ENCODE measurements at places on chromosomes 11 and 22. TPM values are rescaled to one million over a fixed set of nuclear protein-coding genes. Genes with fewer than 3 reads are reported as not detected.

- peak; percentile 43 for DNase-seq
These were observed 14.5 kb downstream of the SCGB1A1 start for GRCh38 chr11:62433141-62433903.

DNA sequence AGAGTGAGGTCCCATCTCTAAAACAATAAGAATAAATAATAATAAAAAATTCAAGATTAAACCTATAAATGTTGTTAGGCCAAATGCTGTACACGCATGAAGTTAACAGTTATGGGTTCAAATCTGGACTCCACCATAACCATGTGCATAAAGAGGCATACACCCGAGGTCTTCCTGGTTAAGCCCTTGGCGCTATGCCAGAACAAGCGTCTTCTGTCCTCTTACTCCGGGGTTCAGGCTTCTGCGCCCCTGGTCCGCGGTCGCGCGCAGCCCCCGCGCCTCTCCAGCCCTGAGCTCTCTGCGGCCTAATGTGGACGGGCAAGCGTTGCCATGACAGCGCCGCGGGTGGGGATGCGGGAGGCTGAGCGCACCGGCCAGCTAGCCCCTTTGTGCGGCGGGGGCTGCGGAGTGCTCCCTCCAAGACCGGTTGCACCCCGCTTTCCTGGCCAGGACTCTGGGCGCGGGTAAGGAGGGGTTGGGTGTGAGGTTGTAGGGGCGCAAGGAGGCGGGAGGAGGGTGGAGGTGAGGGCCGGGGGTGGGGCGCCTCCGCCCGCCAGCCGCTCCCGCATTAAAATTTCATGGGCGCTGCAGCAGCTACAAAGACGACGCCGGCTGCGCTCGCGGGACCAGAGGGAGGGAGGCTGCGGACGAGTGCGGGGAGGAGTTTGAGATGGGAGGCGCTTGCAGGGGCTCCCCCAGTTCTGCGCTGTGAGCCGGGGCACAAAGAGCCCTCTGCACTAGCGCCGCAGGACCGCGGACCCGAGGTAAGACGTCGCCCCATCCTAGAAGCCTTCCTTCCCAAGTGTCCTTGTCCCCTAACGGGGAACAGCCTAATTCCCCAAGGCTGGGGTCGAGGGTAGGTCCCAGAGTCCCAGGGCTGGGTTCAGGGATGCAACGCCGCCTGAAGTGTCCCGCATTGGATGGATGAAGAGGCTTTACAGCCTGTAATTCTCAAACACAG, at the start of gene MIAT:
MIAT (plus strand) TSS at position 698 of the 961 bp plus-strand sequence.
- DNase-seq = no peak

Gene SLC37A2
- total RNA-seq = 7.2 TPM

DNA sequence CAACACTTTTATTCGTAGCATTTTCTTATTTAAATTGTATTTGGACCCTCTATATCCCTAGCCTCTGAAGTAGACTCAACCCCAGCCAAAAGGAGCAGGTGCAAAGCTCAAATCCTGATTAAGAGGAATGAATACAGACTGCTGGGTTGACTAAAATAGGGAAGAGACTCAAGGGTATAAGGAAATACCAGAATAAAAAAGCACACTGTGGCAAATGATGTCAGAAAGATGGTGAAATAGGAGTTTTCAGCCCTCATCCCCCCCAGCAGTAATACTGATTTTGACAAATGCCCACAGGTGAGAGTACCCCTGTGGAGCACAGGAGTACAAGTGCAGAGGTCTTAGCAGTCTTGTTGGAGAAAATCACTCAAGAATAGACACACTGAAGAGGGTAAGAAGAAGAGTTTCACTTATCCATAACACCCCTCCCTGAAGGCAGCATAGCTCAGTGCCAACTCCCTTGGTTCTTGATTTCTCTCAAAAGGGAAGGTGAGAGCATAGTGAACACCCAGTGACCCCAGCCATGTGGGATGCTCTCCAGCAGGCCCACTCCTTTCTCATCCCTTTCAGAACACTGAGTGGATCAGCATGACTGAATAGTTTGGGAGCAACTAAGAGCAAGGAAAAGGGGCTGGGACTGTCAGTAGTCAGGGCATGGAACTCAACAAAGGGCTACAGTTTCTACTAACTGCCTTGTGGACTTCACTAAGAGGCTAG, 71.7 kb downstream of the TBC1D22A start:
- DNase-seq = no peak

DNA sequence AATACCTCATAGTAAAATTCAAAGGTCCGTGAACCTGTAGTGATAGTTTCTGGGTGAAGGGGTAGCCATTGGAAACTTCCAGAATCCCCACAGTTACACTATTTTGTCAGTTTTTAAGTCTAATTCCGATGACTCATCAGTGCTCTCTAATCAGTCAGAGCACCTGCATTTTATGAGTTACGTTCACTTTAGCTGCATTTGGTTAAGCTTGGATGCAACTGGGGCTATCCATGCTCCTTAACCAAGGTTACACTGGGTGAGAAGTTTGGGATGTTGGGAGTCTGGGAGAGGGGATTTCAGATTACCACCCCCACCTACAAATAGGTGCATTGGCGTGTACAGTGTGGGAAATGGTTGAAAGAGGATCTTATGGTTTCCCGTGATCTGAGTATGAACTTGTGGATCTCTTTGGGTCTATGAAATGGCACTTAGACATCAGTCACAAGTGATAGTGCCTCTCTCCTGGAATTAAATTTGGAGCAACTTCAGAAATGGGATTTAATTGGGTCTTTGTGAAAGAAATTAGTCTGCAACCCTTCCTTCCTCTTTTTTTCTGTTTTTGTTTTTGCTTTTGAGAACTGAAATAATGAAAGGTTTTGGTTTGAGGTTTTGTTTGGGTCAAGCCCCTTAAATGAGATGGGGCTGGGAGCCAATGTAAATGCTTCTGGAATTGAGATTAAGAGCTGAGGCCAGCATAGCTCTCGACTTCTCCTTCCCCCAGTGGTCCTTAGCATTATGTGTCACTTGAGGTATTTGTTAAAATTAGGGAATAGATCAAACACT, 31.5 kb downstream of the EHF start:
- DNase-seq = peak; percentile 70

GRCh38 chr11:85652786-85653447, 5.2 kb downstream of the TMEM126A start:
- DNase-seq = no peak

GRCh38 chr22:49404576-49405241, 423.0 kb downstream of the BRD1 start:
- DNase-seq = no peak

Gene RHOD
- total RNA-seq = 2.6 TPM

DNA sequence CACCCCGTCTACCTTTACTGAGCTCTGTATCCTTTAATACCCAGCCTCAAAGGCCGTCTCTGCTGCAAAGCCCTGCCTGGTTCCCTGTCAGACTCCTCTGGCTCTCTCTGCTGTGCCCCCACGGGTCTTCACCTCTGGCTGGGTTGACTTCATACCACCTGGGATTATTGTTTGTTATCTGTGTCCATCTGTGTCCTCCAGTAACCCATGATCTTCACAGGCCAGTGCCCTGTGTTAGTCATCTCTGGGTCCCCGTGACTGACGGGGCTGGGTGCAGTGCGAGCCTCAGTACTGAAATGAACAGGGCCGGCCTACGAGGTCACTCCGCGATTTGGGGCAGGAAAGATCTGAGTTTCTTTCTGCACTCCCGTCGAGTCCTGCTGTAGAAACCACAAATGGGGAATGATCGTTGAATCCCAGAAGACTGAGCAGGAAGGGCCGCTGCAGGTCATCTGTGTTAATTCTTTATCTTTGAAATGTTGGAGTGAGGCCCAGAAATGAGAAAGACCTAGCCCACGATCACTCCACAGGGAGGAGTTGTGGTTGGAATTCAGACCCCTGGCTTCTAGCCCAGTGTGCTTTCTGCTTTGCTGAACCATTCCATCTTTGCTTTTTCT, 12.3 kb upstream of the TUB start:
- DNase-seq = peak; percentile 97

DNA sequence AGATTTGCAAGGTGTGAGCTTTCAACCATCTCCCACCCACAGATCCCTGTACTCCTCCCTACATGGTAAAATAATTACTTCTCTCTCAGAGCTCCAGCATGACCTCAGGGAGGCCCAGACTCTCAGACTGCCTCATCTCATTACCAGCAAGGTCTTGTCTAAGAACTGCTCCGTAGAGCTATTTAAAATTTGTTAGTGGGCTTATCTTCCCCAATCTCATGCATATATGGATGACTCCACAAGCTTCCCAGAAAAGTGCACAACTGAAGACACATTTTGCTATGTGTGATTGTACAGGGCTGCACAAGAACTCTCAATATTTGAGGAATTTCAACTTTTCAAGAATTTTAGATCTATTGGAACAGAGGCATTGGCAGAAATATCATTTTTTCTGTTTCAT, 230.3 kb downstream of the CSNK2A3 start:
- no peak for DNase-seq

- DNase-seq = no peak
These were observed 8.9 kb downstream of the SLC29A2 start for GRCh38 chr11:66362481-66363147.

- DNase-seq = no peak
These were observed 106.2 kb upstream of the TP53AIP1 start for GRCh38 chr11:129048911-129049310.

DNA sequence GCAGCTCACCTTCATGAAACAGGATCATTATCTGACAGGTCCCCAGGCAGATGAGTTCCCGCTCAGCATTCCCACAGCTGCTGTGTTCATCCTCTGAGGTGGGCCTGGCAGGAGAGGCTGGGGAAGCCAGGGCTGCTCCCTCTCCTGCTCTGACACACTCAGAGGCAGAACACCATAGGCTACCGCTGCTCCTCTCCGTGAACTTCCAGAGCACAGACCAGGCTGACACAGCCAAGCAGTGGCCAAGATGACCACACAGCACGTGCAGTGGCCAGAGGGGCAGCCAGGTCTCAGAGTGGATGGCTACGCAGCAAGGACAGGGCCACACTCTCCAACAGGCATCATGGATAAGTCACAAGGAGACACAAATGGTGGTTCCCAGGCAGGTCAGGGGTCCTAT, 8.5 kb downstream of the PRODH start:
- no peak for DNase-seq

Gene CSTPP1
- total RNA-seq = 46.6 TPM

- peak; percentile 71 for DNase-seq
These were observed 134.6 kb upstream of the RCN1 start for GRCh38 chr11:31956310-31956709.

Gene SBF2
- total RNA-seq = 19.2 TPM

Gene MRGPRX3
- total RNA-seq = not detected

DNA sequence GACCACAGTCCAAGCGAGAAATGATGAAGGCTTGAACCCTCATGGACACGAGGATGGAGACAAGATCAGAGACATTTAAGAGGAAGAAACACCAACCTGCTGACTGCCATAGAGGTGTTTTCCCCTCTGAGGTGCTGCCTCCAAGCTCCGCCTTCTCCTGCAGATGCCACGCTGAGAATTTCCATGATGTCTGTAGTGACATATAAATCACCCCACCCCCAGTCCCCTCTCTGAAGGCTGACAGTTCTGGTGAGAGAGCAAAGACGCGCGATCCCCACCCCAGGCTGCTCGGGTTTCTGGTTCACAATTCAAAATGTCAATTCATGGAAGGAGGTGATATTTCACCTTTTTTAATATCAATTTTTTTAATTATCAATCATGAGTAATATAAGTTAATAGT, 28.2 kb downstream of the LRRC32 start:
- no peak for DNase-seq

GRCh38 chr11:86574493-86575207, 97.8 kb downstream of the ME3 start:
- DNase-seq = peak; percentile 61

Gene UPK3A
- total RNA-seq = not detected

GRCh38 chr11:3109921-3110706, 52.9 kb upstream of the CARS1 start:
- peak; percentile 23 for DNase-seq

- DNase-seq = no peak
These were observed 2.5 kb upstream of the C11orf24 start for GRCh38 chr11:68274306-68274705.

GRCh38 chr11:119206511-119207414, 624 bp downstream of the CBL start:
- peak; percentile 41 for DNase-seq

Gene SMCO4
- 33.0 TPM for total RNA-seq

GRCh38 chr22:17773606-17774205, 563 bp downstream of the BID start:
- DNase-seq = peak; percentile 53
